ENCODE measurements at places on chromosomes 2 and 18.

DNA sequence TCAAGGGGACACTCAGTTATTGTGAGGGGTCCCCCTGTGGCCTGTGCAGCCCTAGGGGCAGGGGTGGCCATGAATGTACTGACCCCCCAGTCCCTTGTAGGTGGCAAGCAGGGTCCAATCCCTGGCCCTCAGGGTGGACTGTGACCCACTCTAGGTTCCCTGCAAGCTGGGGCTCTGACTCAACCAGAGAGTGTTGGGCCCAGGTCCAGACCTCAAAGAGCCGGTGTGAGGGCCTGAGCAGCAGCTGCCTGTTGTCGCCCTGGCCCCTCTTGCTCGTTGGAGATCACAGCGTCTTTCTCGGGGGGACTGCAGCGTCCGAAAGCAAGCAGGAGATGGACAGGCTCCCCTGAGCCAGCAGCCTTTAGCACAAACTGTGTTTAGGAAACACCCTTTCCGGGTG is 66.8 kb upstream of the ATG16L1 start:
- DNase-seq = no peak

- no peak for DNase-seq
Measured at GRCh38 chr2:138757384-138757783, 22.8 kb downstream of the NXPH2 start.

DNA sequence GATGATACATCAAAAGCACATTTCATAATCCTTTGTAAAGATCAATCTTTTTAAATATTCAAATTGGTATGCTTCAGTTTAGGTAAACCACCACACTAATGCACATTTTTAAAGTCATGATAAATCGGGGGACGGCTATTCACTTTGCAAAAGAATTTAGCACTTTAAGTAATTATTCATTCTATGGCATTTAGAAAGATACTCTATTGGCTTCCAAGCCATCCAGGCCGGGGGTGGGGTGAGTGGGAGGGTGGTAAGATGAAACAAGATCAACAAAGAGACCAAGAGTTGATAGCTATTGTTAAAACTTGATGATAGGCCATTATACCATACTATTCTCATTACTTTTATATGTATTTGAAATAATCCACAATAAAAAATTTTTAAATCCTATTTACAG is 41.0 kb downstream of the EPG5 start:
- no peak for DNase-seq

DNA sequence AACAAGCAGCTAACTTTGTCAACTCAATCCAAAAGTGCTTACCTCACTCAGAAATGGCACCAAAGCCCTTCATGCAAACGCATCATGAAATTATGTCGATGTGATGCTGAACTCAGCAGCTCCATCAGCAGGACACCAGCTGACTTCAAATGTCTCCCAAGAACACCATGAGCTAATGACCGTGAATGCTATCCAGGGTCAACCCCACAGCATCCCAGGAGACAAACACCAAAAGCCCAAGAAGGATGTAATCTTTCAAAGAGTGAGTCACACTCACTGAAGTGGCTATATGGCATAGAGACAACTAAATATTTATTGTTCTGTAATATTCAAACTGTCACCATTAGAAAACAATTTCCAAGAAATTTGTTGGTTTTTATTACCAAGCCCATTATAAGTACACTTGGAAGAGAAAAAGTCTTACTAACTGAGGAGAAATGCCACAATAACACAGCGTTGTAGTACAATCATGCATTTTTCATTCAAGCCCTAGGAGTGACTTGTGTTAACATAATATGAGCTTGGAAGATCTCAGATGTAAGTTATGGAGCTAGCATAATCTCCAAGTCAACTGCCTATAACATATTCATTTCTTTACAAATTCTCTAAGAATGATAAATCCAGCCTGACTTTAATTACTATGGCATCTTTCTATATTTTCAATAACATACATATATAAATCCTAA is 165.0 kb upstream of the CCDC68 start:
- peak; percentile 54 for DNase-seq

DNA sequence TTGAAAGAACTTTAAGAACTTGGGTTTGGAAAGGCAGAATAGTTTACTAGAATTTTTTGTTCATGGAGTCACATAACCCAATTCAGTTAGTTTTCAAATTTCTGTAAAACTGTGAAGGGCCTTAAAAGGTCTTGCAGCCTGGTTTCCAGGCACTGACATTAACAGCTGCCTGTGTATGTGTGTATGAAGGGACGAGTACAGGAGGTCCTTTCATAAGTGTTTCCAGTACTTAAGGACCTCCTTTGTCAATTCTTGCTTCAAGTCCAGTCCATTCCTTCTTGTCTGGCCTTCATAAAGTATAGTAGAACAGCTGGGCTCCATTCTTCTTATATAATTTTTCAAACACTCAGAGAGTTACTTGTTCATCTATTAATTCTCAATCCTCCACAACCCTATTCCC is 136.5 kb downstream of the NR4A2 start:
- DNase-seq = no peak

DNA sequence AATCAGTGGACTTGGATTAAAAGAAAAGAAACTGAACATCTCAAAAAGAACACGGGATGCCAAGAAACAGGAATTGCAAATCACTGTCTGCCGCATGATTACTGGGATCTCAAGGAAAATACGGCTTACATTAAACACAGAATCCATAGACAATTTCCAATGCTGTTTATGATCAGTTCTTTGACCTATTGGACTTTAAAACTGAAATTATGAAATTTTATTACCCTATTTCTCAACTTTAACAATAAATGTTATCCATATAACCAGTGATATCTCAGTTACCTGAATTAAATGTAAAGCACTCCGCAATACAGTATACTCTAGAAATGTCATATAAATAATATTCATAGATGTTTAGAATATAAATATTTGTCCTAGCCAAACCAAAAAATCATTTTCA is 1556.9 kb upstream of the NXPH2 start:
- DNase-seq = no peak

- peak; percentile 61 for DNase-seq
Measured at GRCh38 chr2:168666339-168666738, 136.1 kb upstream of the NOSTRIN start.
